Activated T-cell treated with anti-CD3 and anti-CD28 coated beads, Interleukin-2, amount 50 U/mL, for 4 hours (primary cell): ENCODE measurements at places on chromosomes 16 and 17. TPM values are rescaled to one million over a fixed set of nuclear protein-coding genes. Genes with fewer than 3 reads are reported as not detected.

The MAP3K14 gene
- 85.8 TPM for total RNA-seq

The CES4A gene
- 6.2 TPM for total RNA-seq

The SLC43A2 gene
- total RNA-seq = 4.1 TPM

The CA5A gene
- not detected for total RNA-seq

The RAC3 gene
- total RNA-seq = 7.7 TPM

The C17orf50 gene
- total RNA-seq = not detected

The TPSD1 gene
- total RNA-seq = not detected

The XAF1 gene
- 7.8 TPM for total RNA-seq

The CDH1 gene
- 1.3 TPM for total RNA-seq

The USP10 gene
- total RNA-seq = 135 TPM

The SDK2 gene
- 0.08 TPM for total RNA-seq

The IRX5 gene
- total RNA-seq = not detected

The CTRB1 gene
- total RNA-seq = 5.5 TPM

The DOC2B gene
- total RNA-seq = 0.13 TPM

The TUFM gene
- 499 TPM for total RNA-seq

The CRHR1 gene
- not detected for total RNA-seq

The SLC9A5 gene
- 3.2 TPM for total RNA-seq

The KRT31 gene
- total RNA-seq = not detected

The IL21R gene
- 90.7 TPM for total RNA-seq

The MPP2 gene
- 0.21 TPM for total RNA-seq

The ITGAX gene
- total RNA-seq = 0.89 TPM

The KRT24 gene
- total RNA-seq = not detected

The KRTAP1-5 gene
- total RNA-seq = not detected

The KRT9 gene
- total RNA-seq = not detected

The CPNE2 gene
- 2.9 TPM for total RNA-seq

The TEKT1 gene
- total RNA-seq = not detected

The KRTAP4-9 gene
- not detected for total RNA-seq

The ZPBP2 gene
- total RNA-seq = 0.16 TPM

The KRTAP2-2 gene
- total RNA-seq = not detected

The TP53TG3C gene
- not detected for total RNA-seq

The ZNF598 gene
- 126 TPM for total RNA-seq

The CCL14 gene
- not detected for total RNA-seq

The SPN gene
- 39.9 TPM for total RNA-seq

The MRPL45 gene
- total RNA-seq = 55.6 TPM

The CFAP119 gene
- 2.8 TPM for total RNA-seq

The ABCA6 gene
- 0.24 TPM for total RNA-seq

The AARS1 gene
- total RNA-seq = 130 TPM

The SLC47A2 gene
- total RNA-seq = not detected

The JMJD8 gene
- 90.4 TPM for total RNA-seq

The RAB37 gene
- 0.29 TPM for total RNA-seq

The TP53TG3D gene
- total RNA-seq = not detected

The CDH3 gene
- total RNA-seq = 0.48 TPM

The TNP2 gene
- not detected for total RNA-seq

The NPIPA8 gene
- total RNA-seq = not detected

The RDM1 gene
- total RNA-seq = not detected

The PRKCA gene
- 79.4 TPM for total RNA-seq

The ZNF771 gene
- total RNA-seq = 9.4 TPM
